ENCODE measurements at places on chromosomes 12 and 14.

GRCh38 chr12:68633614-68634558, 23.2 kb downstream of the RAP1B start:
- DNase-seq, result no peak

- DNase-seq, result peak; percentile 53
These were observed 108.5 kb downstream of the SCARB1 start for GRCh38 chr12:124754949-124755800.

- peak; percentile 30 for DNase-seq
These were observed 67.7 kb downstream of the EPS8 start for GRCh38 chr12:15721316-15722115.

GRCh38 chr14:47270715-47271114, 404.7 kb downstream of the MDGA2 start:
- DNase-seq, result no peak

DNA sequence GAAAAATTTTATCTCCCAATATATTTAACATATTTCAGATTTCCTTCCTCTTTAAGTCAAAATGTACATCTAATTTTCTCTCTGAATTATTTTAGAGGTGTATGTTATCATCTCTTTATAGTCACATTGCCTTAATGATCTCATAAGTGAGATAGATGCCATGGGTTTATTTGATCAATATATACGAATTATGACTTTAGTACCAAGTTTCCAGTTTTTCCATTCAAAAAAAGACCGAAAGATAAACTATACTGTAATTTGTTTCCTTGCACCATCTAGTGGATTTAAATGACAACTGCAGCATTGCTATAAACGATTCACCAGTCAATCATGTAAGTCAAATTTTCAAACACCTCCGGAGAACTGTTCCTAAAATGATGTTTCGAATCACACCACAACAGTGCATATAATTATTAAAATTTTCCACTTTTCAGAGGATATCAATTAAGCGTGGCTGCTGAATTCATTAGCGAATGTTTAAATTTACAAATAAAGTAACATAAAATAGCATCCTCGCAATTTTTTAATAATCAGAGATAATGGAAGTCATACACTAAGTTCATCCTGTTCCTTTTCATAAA, 419 bp upstream of the ATXN7L3B start:
- peak; percentile 49 for DNase-seq

GRCh38 chr14:72745991-72746980, 147.6 kb downstream of the DPF3 start:
- DNase-seq, result no peak

- DNase-seq, result no peak
These were observed 67.6 kb downstream of the AACS start for GRCh38 chr12:125132698-125133400.

DNA sequence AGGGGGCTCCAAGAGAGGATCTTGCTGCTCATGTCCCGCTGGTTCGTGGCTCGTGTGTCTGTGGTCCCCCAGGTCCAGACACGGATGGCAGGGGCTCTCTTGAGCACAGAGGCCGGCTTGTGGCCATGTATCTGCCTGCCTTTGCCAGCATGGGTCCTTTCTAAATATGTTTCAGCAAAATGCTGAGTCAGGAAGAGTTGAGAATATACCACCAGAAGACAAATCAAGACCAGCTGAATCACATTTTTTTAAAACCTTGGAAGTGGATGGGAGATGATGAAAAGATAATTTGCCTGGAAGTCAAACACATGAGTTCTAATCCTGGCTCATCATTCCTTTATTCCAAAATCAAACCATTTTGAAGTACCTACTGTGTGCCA, 58.0 kb downstream of the NUAK1 start:
- DNase-seq, result no peak

GRCh38 chr14:34175574-34175973, 224.7 kb upstream of the EGLN3 start:
- DNase-seq, result no peak

DNA sequence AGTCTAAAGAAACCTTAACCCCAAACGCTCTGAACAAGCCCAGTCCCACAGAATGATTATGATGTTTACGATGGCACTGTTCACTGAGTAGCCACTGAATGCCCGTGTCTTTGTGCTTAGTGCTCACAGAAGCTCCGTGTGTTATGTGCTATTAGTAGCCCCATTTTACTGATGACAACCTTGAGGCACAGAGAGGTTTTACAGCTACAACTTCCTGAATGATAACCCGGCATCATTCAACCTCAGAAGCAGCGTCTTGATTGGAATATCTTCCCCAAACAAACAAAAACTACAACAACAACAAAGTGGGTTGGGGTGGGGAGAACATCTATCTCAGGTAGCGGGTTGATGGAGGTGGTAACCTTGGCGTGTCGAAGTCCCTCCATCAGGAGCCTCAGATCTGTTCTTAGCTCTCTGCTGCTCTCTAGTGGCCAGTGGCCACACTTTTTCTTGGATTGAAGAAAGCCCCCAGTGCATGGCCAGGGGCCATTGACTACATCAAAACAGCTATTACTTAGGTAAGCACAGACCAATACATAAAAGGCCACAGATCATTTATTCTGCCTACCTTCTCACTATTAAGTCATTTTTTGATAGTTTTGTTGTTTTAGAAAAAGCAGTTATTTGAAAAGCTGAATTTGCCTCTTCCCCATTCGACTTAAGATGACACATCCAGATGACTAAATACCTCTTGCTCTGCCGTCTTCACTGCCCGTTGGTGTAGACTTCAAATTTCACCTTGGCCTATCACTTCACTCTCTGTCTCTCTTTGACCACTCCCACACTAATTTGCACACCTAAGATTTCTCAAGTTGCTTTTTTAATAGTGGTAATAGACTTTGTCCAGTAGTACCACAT, 376.9 kb downstream of the GALC start:
- DNase-seq, result no peak

DNA sequence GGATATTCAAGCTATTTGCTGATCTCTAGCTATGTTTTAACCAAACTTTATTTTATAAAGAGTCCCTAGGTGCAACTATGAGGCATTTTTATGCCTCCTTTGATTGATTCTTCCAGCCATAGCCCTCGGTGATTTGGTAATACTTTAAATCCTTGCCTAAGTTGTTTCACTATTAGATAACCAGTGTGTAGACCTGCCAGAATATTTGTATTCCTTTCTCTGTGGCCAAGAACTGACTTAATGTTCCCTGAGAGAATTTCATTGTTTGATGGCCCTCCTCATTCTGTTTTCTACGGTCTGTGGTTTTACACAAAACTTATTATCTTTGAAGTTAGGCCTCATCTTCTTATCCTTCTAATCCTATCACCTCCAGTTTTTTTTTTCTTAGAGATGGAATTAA, 109.7 kb upstream of the MDGA2 start:
- DNase-seq, result no peak

DNA sequence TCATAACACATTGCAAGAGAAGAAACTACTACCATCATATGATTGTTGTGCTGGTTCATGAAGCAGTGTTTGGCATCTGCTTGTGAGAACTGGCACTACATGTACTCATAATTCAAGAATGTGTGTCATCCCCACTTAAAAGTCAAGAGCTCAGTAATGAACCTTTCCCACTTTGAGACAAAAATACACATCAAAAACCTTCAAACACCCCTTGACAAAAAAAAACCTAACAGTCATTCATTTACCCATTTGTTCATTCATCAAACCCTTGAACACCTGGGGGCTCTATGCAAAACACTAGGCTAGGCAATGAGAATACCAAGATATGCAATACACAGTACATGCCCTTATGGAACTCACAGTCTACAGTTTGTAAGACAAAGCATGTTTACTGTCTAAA, 40.0 kb downstream of the KIF21A start:
- DNase-seq, result no peak

DNA sequence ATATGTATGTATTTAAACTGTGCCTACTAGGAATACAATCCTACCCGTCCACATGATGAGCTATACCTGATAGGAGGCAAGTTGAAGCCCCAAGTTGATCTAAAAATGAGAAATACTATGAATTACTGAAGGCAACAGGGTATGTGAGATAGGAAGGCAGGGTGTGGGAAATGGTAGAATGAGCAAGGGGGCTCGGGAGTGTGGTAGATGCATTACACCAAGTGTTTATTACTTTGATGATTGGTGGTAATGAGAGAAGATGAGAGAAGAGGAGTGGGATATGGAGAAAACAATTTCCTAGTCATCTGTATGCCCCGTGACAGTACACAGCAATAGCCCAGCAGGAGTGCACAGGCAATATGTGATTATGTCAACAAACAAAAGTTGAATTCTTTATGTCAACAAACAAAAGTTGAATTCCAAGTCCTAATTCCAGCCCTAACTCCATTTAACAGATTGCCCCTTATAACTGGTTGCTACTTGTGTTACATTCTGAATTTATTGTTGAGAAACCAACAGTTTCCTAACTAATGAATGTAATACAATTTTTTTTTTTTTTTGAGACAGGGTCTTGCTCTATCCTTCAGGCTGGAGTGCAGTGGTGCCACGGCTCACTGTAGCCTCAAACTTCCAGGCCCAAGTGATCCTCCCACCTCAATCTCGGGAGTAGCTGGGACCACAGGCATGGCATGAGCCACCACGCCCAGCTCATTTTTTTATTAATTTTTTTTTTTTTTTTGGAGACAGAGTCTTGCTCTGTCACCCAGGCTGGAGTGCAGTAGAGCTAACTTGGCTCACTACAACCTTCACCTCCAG, 2.5 kb downstream of the LPCAT3 start:
- no peak for DNase-seq

DNA sequence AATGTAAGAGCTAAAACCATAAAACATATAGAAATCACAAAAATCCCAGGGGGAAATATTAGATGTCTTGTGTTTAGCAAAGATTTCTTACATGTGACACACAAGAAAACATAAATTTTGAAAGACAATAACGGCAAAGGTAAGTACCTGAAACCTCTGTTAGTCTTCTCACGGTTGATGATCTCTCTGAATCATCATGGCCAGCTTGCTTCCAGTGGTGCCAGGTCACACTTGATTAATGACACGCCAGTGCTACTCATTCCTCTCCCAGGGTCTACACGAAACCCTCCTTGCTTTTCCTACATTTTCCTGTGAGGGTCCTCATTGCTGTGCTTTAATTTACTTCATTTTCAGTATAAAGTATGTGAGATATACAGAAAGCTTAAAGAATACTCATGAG, 114.4 kb upstream of the PARP11 start:
- DNase-seq, result no peak

DNA sequence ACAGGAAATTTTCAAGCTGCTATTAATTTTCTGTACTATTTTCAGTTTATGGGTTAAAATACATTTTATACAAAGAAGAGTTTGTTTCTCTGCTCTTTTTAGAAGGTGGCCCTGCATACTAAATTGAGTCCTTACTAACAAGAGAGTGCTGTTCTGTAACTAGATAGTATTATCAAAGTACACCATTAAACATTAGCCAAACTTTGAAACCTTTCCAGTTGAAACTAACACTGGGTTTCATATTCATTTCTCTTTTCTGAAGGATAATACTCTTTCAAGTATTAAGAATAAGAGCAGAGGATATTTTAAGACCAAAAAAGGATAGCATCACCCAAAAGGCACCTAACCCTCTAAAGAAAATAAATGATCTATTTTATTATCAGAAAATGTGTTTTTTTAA, 47.2 kb downstream of the PEBP1 start:
- no peak for DNase-seq

DNA sequence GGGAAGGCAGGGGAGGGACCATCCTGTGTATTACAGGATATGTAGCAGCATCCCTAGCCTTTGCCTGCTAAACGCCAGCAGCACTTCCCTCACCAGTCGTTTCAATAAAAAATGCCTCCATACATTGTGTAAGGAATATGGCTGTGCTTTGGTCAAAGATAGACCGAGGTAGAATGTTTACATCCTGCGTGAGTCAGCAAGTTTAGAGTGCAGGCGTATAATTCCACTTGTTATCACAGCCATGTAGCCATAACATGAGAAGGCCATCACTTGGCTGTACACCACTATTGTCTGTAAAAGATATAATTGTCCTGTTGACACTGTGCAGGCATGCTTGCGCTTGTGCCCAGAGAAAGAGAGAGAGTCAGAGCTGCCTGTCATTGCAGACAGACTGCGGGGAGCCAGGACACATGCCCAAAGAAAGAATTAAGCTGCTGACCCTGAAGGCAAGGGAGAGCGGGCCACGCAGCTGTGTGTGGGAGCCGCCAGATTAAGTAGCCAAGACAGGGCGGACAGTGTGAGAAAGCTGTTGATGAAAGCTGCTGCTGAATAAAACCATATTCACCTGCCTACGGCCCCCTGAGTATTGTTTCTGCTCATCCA, 68.4 kb downstream of the CRACR2A start:
- DNase-seq, result no peak

DNA sequence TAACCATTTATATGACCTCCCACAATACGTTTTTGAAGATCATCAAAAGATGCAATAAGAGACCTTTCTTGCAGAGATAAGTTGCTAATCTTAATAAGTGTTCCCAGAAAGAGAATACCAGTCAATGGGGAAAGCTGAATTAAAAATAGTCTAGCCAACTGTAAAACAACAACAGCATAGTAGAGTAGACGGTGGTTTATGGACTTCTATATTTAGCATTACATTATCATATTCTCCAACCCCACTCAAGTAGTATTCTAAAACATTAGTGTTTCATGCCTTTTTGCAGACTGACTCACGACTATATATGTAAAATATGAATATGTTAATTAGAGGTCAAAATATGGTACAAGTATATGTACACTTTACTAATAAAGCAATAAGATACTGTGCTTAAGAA, 218.9 kb downstream of the MED13L start:
- DNase-seq, result no peak

Data from bone marrow (tissue), 2 donors.